ENCODE measurements at places on chromosomes 12 and 14.

DNA sequence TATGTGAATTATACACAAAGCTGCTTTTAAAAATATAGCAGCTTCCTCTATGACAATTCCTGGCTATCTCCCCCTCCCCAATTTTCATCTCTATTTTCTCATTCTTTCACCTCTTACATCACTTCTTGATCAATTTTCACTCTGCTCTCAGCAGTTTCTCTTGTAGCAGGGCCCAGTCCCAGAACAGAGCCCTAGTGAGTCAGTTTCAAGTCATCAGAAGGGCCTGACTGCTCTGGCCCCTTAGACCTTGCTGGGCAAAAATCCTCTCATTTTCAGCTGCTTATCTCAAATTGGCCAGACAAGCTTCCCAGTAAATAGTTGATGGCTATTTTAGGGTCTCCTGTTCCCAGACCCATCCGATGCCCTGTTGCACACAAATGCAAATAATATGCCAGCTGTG lies 101.4 kb downstream of the TTC7B start:
- no peak for DNase-seq

GRCh38 chr14:104447750-104448149 lies 131.8 kb upstream of the C14orf180 start:
- no peak for DNase-seq

DNA sequence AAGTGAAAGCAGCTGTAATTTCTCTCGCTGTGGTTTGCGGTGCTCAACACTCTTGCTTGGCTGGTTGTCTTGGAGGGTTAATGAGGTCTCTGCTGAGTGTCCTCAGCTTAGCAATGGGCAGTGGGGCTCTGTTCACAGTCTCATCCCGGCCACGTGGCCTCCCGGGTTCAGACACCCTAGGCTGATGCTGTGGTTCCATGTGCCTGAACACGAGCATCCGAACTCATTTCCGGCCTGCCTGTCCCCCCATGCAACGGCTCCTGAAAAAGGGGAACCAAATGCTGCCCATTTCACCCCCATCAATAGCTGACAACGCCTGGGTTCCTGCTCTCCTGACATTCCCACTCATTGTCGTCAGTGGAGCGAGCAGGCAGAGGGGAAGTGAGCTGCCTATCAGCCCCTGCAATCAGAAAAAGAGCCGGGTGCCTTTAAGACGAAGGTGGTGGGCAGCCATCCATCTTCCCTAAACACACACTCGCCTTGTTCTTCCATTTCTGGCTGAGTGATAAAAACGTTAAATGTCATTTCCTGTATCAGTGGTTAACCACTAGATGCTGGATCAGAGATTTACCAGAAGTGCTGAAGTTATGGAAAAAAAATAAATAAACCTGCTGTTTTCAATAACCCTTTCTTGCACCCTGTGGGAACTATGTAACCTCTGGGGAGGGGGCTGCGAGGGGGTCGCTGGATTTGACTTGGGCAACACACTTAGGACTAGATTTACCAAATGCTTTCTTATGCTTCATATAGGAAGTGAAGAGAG lies 60.3 kb upstream of the BCL2L14 start:
- DNase-seq, result peak; percentile 62

DNA sequence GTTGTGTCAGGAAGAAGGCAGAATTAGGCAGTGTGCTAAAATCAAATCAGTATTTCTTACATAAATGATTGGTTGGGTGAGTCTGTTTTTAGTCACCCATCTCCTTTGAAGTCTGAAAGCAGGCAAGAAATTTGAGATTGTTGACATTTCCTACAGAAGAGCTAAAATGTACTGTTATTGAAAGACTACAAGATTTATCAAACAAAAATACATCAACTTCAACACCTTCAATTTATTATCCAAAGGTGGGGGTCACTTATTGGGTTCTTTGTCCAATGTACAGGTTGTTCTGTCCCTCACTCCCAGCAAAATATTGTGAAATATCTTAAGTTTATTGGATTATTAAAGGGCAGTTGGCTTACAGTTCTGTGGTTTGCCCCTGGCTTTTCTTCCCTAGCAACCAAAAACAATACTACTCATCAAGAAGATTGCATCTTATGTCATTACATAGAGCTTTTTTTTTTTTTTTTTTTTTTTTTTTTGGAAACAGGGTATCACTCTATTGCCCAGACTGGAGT lies 20.6 kb upstream of the PKP2 start:
- DNase-seq, result no peak

GRCh38 chr12:45338272-45338671 lies 122.4 kb downstream of the ANO6 start:
- DNase-seq, result no peak

DNA sequence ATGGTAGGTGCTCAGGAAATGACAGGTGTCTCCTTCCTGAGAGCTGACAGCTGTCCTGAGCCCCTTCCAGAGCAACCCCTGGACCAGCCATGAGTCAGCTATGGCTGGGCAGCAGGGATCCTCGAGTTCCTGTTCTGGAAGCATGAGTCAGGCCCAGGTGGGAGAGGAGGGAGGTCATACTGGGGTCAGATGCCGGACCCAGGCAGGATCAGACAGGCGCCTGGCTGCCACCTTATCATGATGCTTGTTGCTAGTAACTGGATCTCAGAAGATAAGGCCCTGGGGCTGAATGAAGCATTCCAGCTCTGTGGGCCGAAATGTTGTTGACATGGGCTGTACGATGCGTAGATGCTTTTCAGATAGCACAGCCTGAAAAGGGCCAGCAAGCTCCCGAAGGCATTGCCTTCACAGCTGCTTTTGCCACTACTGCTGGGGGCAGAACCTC lies 17.4 kb upstream of the KRT7 start:
- no peak for DNase-seq

GRCh38 chr12:16218934-16219751 lies 58.3 kb downstream of the SLC15A5 start:
- no peak for DNase-seq

All from activated T-cell treated with anti-CD3 and anti-CD28 coated beads for 24 hours (primary cell).